ENCODE measurements at places on chromosomes 3 and 15.

DNA sequence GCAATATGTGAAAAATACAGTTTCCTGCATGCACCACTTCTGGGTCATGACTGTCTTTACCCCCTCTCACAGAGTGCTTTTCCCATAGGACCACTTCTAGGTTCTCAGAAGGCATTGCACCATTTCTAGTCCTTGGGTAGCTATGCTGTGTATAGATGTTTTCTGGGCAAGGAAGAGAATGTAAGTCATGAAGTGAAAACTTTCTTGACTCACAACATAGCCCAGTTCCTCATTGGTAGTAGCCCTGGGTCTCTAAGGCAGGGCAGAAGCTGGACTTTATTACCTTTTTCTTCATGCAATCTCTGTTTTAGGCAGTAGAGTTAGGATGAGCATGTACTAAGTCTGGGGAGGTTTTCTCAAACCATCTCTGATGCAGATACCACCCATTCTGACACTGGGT is 203.1 kb downstream of the EPHB1 start:
- DNase-seq = no peak

DNA sequence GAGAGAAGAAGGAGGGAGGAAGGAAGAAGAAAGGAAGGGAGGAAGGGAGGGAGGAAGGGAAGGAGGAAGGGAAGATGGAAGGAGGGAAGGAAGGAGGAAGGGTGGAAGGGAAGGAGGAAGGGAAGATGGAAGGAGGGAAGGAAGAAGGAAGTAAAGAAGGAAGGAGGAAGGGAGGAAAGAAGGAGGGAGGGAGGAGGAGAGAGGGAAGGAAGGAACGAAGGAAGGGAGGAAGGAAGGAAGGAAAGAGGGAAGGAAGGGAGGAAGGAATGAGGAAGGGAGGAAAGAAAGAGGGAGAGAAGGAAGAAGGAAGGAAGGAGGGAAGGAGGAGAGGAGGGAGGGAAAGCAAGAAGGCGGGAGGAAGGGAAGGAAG is 31.8 kb upstream of the ALDH1L1 start:
- no peak for DNase-seq

- no peak for DNase-seq
Observed at GRCh38 chr3:194446754-194447153, 40.0 kb downstream of the ATP13A3 start.

- DNase-seq = no peak
Observed at GRCh38 chr3:106488331-106488730, 619.5 kb upstream of the CBLB start.

GRCh38 chr3:119647843-119648575 is 12.4 kb downstream of the POPDC2 start:
- no peak for DNase-seq

GRCh38 chr3:106157411-106157810 is 288.6 kb upstream of the CBLB start:
- no peak for DNase-seq

DNA sequence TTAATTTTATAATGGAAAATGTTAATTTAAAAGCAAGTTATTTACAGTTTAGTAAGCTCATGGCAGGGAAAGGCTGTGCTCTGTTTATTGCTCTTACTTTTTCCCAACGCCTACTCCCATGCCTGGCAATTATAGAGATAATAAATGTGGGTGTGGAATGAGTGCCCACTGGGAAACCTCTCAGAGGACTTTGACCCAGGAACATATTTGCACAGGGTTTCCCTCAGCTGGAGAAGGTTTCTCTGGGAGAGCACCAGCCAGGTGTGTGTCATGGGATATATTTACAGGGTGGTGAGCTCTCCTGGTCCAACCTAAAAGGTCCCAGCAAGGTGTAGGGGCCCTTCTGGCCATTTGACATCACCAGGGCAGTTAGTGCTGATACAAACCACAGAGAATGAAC is 27.9 kb downstream of the ZNF710 start:
- DNase-seq = no peak

DNA sequence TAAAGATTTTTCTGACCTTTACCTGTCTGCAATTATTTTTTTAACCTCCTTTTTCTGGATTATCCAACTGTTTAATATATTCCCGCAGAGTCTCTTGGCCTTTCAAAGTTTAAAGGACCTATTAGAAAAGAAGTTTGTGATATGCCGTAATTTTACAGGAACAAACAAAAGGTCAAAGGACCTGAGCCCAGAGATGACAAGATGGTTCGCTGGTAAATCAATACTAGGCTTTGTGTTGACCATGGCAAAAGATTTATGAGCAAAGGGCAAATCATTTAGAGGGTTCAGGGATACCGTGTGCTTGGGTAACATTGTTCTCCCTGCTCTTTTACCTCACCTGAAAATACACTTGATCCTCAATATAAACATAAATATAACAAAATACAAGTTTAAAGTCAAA is 923.5 kb downstream of the ROBO1 start:
- no peak for DNase-seq

GRCh38 chr3:194054540-194054939 is 81.4 kb upstream of the HES1 start:
- no peak for DNase-seq

DNA sequence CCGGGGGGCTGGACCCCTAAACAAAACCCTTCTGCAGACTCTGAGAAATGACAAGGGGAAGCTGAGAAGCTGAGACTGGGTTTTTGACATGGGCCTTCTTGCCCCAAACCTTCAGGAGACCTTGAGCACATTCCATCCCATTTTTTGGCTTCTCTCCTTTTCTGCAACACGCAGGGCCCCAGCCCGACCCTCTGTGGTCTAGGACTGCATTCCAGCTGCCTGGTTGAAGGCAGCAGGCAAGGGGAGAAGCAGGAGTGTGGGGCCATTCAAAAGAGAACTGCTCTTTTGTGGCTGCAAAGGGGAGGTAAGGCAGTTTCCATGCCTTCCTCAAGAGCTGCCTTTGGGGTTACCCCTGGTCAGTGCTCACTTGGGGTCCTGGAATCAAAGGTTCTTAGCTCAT is 263.0 kb downstream of the TLE3 start:
- no peak for DNase-seq

DNA sequence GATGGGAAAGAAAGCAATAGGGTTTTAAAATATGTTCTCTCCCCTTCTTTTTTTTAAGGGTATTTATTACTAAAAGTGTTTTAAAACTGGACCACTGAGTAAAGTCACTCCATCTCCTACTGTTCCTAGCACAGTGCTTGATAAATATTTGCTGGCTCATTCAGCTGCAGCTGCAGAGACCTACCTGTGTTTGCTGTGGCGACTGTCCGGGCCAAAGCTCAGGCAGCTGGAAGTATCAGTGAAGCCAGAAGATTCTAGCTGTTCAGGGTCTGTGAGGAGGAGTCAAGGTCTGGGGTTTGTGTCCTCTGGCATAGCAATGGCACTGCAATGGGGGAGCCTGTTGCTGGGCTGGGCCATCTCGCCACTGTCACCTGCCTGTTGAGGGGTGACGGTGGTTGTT is 109.9 kb downstream of the RPLP1 start:
- no peak for DNase-seq

DNA sequence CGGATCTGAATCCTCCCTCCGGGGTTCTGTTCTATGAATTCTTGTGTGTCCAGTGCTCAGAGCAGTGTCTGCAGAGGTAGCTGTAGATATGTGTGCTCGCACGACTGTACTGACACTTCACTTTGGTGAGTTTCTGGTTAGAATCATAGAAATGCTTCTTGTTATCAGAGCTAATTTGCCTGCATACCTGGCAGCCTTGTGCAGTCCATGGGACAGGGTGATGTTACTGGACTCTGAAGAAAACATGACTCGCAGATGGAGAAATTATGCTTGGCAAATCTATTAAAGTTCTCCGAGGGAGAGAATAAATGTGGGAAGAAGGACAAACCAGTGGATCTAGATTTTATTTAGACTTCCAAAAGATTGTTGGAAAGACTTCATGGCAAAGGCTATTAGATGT is 12.2 kb downstream of the CGNL1 start:
- DNase-seq = no peak

- no peak for DNase-seq
Observed at GRCh38 chr15:29511663-29512062, 242.0 kb upstream of the NSMCE3 start.

DNA sequence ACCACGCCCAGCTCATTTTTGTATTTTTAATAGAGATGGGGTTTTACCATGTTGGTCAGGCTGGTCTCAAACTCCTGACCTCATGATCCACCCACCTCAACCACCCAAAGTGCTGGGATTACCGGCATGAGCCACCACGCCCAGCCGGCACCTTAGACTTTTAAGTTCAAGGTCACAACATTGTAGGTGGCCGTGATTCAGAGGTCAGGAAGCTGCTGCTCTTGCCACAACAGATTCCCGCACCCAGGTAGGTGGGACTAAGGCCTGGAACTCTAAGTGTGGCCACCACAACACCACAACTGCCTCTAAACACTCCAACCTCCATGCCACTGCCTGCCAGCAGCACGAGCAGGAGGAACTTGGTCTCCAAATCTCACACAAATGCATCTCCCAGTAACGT is 196.8 kb downstream of the STT3B start:
- DNase-seq = no peak

DNA sequence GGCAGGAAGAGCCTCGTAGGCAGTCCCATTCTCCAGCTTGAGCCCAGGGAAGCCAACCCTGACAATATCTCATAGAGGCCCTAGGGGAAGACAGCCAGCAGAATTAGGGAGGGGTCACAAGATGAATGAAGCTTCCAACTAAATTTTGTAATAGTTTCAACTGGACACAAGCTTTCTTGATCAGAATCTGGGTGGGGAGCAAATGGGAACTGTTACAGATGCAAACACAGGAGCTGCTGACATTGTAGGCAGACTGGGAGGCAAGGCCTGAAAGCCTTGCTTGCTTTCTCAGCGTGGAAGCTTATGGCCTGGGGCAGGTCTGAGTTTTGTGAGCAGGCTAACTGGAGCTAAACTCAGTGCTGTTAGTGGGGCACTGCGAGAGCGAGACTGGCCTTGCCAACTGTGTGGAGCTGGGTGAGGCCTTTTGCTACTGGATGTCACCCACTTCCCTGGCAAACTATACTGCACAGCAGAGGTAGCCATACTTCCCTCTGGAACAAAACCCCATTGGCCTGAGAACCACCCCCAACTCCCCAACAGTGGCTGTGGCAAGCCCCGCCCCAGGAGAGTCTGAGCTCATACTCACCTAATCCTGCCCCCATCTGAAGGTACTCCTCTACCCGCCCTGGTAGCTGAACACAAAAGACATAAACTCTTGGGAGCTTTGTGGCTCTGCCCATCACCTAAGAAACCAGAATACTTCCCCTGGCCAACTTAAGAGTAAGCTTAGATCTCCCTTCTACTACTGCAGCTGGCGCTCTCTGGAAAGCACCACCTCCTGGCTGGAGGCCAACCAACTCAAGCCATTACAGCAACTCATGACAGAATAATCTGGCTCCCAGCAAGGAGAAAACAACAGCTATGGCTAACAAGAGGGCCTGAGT is 42.9 kb downstream of the CFAP20DC start:
- DNase-seq = no peak

DNA sequence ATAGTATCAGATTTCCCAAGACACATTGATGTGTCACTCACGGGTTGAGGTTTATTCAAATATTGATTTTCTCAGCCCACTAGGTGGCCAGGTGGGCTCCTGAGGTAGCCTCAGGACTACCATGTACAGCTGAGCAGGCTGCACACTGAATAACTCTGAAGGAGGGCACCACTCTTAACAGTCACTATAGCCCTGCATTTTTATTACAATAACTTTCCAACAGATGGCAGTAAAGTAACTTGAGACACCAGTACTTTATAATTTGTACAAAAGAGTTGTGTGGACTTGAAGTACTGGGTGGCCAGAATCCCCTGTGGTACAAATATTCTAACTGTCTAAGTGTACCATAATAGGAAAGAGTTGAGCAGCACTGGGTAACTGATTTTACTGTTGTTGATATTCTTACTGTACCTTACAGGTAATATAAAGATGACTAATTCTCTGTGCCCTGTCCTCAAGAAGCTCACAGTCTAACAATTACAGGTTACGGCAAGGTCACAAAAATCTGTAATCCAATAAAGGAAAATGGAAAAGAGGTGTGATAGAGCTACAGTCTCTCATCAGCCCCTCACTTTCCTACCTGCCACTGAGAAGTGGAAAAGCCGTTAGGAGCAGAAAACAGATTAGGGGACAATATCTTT is 76.0 kb downstream of the ETFA start:
- no peak for DNase-seq

DNA sequence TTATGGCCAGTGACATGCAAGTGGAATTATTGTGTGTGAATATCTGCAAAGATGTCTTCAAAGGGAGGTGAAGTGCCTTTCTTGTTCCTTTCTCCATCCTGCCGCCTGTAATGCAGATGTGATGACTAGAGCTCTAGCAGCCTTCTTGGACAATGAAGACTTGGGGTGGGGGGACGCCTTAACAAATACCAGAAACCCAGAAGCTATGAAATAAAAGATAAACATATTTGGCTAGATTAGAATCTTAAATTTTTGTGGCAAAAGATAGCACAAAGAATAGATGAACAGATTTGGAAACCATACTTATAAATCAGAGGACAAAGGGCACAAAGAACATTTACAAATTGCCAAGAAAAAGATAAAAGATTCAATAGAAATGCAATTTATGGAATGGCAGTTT is 56.1 kb downstream of the AMOTL2 start:
- DNase-seq = no peak

DNA sequence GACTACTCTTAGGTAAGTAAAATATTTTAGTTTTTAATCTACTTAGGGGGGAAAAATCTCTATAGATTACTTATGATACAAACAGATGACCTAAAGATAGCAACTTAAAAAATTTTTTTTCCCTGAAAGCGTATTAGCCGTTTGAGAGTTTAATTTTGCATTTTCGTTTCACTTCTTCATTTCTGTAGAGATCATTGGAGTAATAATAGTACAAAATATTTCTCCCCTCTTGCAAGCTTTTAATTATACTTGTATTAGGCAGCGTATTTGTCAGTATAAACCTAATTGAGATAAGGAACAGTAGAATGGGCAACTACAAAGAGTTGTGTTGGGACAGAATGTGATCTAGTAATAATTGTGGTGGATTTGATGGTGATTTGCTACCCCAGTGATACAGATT is 10.3 kb downstream of the SKIL start:
- no peak for DNase-seq

GRCh38 chr15:97182581-97182980 is 777.9 kb upstream of the ARRDC4 start:
- no peak for DNase-seq

DNA sequence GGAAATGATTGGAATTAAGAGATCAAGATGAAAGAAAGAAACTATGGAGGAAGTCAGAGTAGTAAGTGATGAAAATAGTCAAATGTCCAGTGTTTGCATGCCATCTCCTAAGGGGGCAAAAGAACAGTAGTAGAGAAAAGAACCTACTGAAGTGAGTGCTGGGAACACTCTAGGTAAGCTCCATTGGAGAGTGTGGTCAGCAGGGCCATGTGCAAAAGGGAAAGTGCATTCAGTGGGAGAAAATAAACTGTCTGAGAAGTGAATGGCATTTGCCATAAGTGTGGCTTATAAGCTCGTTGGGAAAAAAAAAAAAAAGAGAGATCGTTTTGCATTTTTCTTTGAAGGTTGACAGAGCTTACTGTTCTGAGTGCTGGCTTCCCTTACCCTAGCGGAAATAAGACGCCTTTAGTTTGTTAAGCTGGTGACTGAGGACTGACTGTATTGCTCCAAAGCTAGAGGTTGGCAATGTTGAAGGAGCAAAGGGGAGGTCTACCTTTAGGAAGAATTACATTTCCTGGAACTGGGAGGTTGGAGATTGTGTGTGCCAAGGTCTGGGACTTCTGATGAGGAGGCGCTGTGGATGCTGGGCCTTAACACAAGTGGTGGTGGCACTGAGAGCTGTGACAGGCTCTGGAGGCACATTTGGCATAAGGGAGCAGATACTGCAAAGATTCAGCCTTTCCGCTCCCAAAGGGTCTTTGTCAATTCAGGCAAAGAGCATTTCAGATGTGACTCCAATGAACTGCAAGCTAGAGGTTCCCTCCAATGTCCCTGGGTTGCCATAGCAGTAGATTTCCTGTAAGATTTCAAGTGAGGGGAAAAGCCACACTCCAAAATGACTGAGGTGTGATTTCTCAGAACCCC is 287.8 kb upstream of the SATB1 start:
- peak; percentile 64 for DNase-seq
